Stimulated activated CD4-positive, alpha-beta T cell treated with anti-CD3 and anti-CD28 coated beads, Interleukin-1b, Interleukin-23, amount 100 ng/mL, for 1 hour (primary cell): ENCODE measurements at places on chromosomes 1 and 21.
A peak's percentile ranks its signal among the peaks of the same experiment; 100 is the strongest.

- no peak for DNase-seq
Observed at GRCh38 chr1:200103966-200104583, 76.6 kb downstream of the NR5A2 start.

DNA sequence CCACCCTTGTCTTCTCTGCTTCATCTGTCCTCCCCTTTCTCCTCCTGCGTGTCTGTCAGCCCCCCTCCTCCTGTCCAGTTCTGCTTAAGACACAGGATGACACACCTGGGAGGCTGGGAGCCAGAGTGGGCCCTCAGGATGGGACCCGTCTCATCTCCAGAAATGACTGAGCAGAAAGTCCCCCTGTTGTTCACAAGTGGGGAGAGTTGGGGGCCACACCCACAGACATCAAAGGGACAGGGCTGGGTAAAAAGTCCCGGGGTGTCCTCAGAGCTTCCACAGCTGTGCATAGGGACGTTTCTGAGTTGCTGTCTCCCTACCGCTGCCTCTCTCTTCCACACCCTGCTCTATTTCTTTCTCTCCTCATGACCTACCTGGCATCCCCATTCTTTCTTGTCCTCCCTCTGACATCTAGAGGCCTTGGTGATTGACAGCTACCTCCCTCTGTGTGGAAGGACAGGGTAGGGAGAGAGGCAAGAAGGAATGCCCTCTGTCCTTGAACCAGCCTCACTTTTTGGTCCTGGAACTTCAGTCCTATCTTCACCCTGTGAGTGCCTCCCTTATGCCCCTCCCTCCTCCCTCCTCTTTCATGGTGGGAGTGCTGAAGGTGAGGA is 19.5 kb upstream of the SH2D2A start:
- no peak for DNase-seq

GRCh38 chr1:115170377-115170776 is 81.1 kb upstream of the TSPAN2 start:
- no peak for DNase-seq

GRCh38 chr1:92080128-92080985 is at the start of gene BTBD8:
Gene BTBD8, plus strand, starts transcription at chr1:92080345. Its CDS starts 227 bp downstream, at chr1:92080572.
- peak; percentile 62 for DNase-seq

GRCh38 chr1:11678442-11678841 is 2.5 kb downstream of the MAD2L2 start:
- DNase-seq = no peak

DNA sequence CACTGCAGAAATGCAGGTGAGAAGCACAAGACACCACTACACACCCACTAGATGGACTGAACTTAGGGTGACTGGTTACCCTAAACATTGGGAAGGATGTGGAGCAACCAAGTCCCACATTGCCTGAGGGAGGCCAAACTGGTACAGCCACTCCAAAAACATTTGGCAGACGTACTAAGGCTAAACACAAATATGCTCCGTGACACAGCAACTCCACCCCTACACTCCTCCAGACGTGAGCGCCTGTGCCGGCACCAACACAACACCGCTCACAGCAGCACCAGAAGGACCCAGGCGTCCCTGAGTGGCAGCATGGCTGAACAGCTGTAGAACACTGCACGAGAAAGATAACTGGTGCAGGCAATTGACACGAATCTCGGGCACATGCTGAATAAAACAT is 14.7 kb downstream of the PTTG1IP start:
- no peak for DNase-seq

GRCh38 chr21:29520171-29520570 is 221.4 kb downstream of the BACH1 start:
- no peak for DNase-seq

DNA sequence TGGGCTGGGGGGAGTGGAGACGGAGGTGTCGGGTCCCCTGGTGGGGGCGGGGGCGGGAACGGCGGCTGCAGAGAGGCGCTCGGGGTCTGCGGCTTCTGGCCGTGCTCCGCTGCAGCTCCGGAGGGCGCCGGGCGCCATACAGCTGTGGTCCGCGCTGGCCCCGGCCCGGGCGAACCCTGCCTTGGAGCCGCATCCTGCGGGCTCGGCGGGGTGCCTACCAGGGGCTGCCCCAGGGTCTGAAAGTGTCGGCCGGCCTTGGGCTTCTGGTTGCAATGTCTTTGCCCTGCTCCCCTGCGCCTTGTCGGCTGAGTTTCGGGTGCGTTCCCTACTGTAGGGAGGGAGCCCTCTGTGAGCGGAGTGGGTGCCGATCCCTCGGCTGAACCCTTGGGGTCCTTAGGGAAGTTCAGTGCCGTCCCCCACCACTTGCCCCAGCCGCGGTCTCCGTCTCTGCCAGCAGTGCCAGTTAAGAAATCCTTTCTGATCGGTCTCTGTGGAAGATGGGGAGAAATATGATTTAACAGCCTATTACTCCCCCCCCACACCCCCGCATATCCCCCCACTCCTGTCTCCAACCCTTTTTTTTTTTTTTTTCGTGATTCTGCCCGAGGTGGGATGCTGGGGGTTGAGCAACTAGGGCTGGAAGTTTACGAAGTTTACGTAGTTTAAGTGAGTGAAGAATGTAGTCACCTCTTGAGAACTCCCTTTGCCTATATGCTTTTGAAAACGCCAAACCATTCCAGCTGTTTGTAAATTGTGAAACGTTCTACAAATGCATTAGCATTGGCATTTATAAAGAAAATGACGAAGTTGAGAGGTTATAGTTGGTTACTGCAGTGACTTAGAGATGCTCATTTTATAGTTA is 588 bp downstream of the NEXN start:
- no peak for DNase-seq

- DNase-seq = no peak
Observed at GRCh38 chr1:48222501-48223242, at the start of gene SLC5A9. Gene SLC5A9, plus strand, starts transcription at chr1:48222716. Its CDS starts 21 bp downstream, at chr1:48222737.

DNA sequence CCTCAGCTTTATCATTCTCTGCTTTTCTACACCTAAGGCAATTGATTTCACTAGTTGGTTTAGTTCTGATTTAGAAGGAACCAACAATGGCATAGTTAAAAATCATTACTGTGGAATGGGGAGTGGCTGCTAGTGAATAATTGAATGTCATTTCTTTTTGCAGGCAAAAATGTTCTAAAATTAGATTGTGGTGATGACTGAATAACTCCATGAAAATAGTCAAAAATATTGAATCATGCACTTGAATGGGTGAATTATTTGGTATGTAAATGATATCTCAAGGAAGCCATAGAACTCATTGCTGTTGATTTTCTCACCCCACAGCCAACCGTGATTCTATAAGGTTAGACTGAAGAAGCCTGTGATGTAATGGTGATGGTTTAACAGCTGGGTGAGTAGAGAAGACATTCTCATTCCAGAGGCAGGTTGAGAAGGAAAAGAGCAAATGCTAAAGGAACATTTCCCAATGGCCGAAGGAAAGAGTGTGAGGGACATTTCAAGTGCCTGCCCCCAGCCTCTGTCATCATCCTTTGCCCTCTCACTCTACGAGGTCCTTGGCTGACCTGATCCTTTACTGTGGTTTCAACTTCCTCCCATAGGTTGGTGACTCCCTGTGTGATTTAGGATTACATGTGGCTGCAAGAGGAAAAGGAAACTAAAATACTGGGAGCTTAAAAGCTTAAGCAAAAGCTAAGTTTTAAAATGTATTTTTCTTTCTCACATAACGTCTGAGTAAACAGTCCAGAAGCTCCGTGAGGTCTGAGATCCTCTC is 12.5 kb downstream of the OVAAL start:
- DNase-seq = no peak

GRCh38 chr1:182596934-182597333 is 7.3 kb downstream of the RGS16 start:
- DNase-seq = no peak
